ENCODE measurements at places on chromosomes 13 and 19.

- no peak for DNase-seq
Observed at GRCh38 chr19:28122734-28123133, 1090.2 kb downstream of the UQCRFS1 start.

DNA sequence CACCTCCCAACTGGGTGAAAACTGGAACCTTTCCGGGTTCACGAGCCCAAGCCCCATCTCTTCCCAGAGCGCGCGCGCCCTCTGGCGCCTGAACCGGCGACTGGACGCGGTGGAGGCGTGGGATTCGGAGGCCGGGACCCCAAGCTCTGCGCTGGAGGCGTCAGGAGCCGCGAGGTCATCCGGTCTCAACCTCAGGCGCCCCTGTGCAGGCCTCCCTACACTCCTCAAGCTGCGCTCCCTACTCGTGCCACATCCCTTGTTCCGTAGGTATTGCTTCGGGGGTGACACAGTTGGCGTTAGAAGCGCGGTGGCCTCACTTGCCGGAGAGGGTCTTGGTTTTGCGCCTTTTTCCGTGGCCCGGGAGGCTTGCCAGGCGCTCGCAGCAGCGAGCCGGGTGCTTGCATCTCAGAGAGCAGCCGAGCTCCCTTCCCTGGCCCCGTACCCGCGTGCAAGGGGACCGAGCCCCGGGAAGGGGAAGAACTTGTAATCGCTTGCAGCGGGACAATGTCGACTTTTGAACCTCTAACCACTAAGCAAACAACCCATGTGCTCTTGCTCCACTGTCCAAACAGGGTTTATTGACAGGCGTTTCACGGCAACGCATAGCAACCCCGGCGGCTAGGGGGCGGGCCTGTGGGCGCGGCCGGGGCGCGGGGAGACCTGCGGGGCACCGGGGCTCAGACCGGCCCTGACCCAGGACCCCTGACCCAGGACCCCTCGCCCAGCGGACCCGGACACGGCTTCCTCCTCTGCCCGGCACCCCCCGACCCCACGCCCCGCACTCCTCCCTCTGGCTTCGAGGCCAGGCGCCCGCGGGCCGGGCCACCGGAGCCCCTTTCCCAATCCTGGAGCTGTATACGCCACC, 8.5 kb downstream of the CDX2 start:
- no peak for DNase-seq

DNA sequence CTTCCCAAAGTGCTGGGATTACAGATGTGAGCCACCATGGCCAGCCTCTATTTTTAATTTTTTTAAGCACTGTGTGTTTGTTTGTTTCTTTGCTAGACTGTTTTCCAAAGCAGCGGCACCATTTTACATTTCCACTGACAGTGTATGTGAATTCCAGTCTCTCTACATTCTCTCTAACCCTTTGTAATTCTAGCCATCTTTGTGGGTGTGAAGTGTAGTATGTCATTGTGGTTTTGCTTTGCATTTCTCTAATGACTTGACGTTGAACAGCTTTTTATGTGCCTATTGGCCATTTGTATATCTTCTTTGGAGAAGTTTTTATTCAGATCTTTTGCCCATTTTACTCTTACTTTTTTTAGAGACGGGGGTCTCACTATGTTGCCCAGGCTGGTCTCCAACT, 11.6 kb downstream of the PNPLA6 start:
- DNase-seq = no peak

- no peak for DNase-seq
Observed at GRCh38 chr19:662207-662961, 630 bp downstream of the RNF126 start.

DNA sequence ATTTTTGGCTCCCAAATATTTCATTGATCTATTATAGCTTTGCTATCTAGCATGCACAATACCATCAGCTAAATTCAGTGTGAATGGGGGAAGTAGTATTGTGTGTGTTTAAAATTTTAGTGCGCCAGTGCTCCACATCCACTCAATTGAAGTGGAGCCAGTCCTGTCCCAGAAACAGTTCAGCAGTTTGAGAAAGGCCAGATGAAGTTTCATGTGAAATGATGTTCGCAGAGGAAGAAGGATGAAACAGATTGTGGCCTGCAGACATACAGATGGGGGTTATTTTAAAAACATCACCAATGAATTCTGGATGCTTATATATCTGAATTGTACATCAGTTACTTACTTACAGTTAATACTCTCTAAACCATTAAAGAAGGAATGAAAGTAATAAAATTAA, 129.4 kb downstream of the SPRY2 start:
- DNase-seq = no peak

DNA sequence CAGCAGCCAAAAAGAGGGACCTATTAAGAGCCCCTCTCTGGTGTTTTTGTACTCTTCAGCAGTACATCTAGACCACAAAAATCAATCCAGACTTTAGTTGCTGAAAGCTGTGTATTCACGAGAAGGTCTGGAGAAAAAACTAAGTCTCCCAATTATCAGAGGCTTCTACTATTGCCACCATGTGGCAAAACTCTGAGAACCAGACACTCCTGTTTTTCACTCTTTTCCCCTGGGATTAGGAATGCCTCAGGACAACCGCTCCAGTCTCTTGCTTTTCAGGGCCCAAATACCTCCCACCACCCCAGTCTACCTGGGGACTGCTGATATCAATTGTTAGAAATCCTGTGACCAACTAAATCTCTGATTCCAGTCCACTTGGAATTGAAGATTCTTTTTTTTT, 30.1 kb upstream of the OBI1 start:
- no peak for DNase-seq

DNA sequence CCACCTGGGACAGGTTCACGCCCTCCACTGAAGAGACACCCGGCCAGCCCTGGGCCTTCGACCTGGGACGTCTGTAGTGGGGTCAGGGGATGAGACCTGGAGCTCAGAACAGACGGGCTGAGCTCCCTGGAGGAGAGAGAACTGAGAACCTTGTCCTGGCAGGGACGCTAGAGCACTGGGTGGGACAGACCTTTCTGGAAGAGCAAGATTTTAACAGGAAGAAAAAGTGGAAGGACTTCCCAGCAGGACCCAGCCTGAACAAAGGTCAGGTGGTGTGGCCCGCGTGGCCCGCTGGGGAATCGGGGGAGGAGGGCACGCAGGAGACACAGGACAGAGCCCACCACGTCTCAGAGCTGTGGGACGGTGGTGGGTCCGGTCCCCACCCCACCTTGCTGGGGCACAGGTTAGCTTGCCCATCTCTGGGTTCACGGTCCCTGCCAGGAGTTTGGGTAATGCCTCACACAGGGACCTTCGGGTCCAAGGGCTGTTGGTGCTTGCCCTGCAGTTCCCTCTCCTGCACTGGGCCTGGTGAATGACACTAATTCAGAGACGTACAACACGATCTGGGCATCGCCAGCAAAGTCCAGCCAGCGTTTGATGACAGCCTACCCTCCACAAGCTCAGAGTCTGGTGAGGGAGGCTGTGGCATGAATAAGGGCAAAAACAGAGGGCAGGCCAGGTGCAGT, 1.2 kb upstream of the EFNA2 start:
- no peak for DNase-seq

- no peak for DNase-seq
Observed at GRCh38 chr13:33776239-33776881, 41.6 kb upstream of the RFC3 start.

DNA sequence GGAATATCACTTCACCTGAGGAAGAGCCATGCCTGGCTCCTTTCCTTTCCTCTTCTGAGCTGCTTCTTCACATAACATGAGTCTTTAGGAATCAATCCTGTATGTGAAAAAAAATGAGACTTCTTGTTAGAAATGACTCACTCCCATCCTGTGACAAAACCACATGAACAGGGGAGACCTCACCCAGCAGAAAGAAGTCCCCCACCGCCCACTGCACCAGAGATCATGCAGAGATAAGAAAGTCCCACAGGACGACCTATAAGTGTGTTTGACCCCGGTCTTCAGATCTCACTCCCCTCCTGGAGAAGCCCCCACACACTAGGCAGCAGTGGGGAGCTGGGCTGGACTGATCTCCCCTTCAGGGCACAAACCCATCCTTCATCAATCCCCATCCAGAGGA, 7.8 kb downstream of the ZNF600 start:
- DNase-seq = no peak

GRCh38 chr13:80177327-80177726, 163.6 kb downstream of the SPRY2 start:
- DNase-seq = no peak

DNA sequence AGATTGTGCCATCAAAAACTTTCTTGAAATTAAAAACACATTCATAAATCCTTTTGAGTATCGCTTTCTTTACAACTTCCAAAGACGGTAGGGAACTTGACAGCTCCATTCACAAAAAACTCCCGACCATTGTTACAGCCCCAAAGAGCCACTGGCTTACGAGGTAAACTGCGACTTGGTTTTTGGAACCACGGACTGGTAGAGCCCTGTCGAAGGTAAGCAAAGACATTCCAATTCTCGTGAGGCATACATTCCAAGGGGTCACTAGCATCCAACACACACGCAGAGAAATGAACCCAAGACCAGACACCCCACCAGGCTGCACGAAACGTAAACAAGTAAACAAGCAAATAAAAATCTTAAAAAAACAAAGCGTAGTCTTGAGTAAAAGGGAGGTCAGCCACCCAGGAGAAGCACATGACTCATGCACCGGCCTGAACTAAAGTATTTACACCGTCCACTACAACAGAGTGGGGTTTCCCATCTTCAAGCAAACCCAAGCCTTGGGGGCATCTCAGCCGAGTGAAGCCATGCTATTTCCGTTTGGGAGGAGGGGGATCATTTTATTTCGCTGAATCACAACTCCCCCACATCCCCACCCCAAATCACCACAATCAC, 1.4 kb downstream of the BRD4 start:
- DNase-seq = peak; percentile 43

- no peak for DNase-seq
Observed at GRCh38 chr19:7913652-7914051, 978 bp upstream of the TGFBR3L start.

DNA sequence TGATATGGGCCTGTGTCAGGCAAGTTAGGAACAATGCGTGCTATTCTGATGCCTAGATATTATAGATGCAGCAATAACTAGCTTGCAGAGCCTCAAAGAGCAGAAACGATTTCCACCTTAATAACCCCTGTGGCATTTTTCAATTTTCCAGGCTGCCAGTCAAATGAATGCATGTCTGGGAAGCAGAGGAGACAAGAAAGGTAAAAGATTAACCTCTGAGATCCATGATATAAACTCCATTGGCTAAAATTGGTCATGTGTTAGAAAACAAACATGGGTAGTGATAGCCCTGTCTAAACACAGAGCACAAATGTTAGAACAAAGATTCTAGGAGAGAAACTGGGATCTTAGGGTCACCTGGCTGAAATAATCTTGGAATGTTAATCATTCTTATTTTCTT, 811.1 kb downstream of the DIAPH3 start:
- no peak for DNase-seq

Data from foreskin melanocyte (primary cell).